Naive thymus-derived CD8-positive, alpha-beta T cell (primary cell): ENCODE measurements at places on chromosomes 2 and 18. TPM values are rescaled to one million over a fixed set of nuclear protein-coding genes. Genes with fewer than 3 reads are reported as not detected.

RAB31 gene
- total RNA-seq: 1.2 TPM

DNA sequence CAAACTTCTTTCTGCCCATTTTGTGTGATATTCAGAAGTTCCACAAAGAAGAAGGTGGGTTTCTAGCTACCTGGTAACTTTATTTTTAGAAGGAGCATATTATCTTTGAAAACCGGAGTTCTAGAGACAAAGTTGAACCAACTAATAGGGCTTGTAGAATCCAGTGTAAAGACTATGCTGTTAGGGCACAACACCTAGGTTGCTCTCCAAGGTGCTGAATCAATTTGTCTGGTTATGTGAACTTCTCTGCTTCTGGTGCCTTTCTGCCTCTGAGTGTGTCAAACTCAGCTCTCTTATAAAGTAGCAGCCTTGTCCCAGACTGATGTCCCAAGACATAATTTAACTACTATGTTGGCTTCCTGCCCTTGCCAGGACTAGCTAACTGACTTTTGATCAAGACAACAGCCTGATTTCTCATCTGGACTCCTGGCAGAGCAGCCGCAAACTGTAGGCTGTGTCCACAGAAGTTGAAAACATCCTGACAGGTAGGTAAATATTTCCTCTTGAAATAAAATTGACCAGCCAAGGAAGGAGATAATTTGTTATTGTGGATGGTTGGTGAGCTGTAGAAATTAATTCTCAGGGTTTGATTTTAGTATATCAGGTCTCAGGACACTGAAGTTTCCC is 119.4 kb downstream of the CYRIA start:
- H3K27ac ChIP-seq: no peak overlapping the region
- no peaks in the 10 kb centered on the region for H3K36me3 ChIP-seq
- H3K27me3 ChIP-seq: peaks cover 15% of the 10 kb centered on the region
- H3K4me3 ChIP-seq: no peak overlapping the region
- no peak for DNase-seq

DNA sequence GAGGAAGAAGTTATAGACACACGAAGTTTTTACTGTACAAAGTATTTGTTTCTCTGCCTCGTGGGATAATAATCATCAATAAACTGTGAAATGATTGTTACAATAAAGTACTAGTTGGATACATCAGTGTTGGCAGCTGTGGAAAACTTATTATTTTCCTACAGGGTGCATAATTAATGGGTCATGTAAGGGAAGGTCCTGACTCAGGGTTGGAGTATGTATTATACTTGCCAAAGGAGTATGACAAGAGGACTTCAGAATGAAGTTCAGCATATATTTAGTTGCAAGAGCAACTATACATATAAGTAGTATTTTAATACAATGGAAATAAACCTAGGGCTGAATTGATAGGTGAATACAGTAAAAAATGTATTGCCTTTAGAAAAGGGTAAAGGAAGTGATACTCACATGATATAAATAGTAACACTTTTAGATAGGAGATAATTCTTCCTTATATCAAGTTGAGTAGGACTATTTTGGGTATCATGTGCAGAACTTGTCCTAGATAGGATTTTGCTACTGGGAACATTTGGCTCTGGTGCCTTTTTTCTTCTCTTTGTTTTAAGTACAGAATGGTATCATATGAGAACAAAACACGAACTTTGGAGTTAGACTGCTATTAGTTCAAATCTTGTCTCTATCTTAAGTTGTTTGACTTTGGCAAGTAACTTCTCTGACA is 79.1 kb downstream of the PLCL1 start:
- H3K4me1 ChIP-seq: no peaks in the 10 kb centered on the region
- no peaks in the 10 kb centered on the region for H3K27me3 ChIP-seq
- DNase-seq: no peak
- no peak overlapping the region for H3K27ac ChIP-seq
- H3K36me3 ChIP-seq: peaks cover 2% of the 10 kb centered on the region
- no peak overlapping the region for H3K4me3 ChIP-seq

- no peak overlapping the region for H3K4me3 ChIP-seq
- peaks cover 8% of the 10 kb centered on the region for H3K4me1 ChIP-seq
- no peaks in the 10 kb centered on the region for H3K36me3 ChIP-seq
- H3K27ac ChIP-seq: no peak overlapping the region
These were observed 26.9 kb upstream of the RAB31 start for GRCh38 chr18:9681217-9681616.

GRCh38 chr2:18123577-18123976 is 245.1 kb downstream of the KCNS3 start:
- H3K4me1 ChIP-seq: no peaks in the 10 kb centered on the region
- no peak for DNase-seq
- H3K27me3 ChIP-seq: peaks cover 22% of the 10 kb centered on the region
- H3K36me3 ChIP-seq: no peaks in the 10 kb centered on the region
- H3K4me3 ChIP-seq: no peak overlapping the region

GRCh38 chr18:55452123-55452611 is 135.8 kb downstream of the TCF4 start:
- no peak for DNase-seq
- no peak overlapping the region for H3K4me3 ChIP-seq

GRCh38 chr2:129716781-129717559 is 262.5 kb upstream of the RAB6C start:
- H3K4me1 ChIP-seq: no peaks in the 10 kb centered on the region
- H3K36me3 ChIP-seq: no peaks in the 10 kb centered on the region
- H3K27me3 ChIP-seq: peaks cover 3% of the 10 kb centered on the region

- H3K4me3 ChIP-seq: no peak overlapping the region
- peaks cover 34% of the 10 kb centered on the region for H3K27me3 ChIP-seq
- H3K27ac ChIP-seq: no peak overlapping the region
- no peaks in the 10 kb centered on the region for H3K36me3 ChIP-seq
- H3K4me1 ChIP-seq: peaks cover 21% of the 10 kb centered on the region
These were observed 522.0 kb downstream of the PLCL1 start for GRCh38 chr2:198326431-198326830.
